Amniotic epithelial cell (primary cell): ENCODE measurements at places on chromosomes 5 and 9.
A peak's percentile ranks its signal among the peaks of the same experiment; 100 is the strongest.

DNA sequence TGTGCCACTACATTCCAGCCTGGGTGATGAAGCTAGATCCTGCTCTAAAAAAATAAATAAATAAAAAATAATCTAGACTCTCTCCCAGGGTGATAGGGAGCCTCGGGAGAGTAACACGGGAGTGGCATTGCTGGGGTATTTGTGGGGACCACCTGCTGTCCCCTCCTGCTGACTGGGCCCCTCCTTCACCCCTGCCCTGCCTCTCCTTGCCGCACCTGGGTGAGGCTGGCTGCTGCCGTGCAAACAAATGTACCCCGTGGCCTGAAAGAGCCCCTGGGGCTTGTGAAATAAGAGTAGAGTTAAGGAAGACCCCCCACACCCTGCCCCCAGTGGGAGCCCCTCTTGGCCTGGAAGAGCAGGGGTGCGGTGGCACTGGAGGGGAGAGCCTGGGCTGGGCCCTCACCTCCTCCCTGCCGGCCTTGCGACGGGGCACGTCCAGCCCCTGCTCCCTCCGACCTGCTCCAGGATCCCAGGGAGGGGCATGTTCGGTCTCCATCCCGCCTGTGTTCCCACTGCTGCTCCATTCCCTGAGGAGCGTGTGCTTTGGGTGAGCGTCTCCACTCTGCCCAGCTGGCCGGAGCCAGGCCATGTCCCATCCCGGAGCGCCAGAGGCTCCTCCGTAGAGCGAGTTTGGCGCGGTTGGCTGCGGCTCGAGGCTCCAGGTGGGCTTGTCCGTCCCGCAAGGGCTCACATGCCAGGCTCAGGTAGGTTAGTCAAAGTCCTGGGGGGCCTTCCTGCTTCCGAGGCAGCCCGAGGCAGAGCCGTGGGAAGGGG is 75.0 kb upstream of the RNU6ATAC start:
- DNase-seq, result no peak

GRCh38 chr5:56829137-56829908 is 14.0 kb downstream of the MAP3K1 start:
- no peak for DNase-seq

DNA sequence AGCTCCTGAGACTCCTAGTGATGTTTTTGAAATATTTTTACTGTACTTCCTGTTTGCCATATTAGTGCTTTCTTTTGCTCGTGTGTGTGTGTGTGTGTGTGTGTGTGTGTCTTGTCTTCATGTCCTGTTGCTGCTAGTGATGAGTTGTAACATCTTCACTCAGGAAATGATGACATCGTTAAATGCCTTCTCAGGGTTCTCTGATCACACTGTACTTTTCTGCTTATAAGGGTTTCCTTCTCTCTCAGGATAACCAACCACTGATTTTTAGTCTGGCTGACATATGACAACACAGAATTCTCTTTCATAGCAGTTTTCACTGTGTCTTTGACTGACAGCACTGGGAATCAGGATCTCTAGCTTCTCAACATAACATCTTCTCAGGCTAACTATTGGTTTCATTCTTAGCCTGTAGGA is 16.1 kb downstream of the SV2C start:
- no peak for DNase-seq

GRCh38 chr9:2242831-2243330 is 227.7 kb downstream of the SMARCA2 start:
- peak; percentile 89 for DNase-seq

GRCh38 chr5:35061211-35061770 is 13.5 kb upstream of the AGXT2 start:
- peak; percentile 68 for DNase-seq

- DNase-seq, result no peak
Observed at GRCh38 chr9:134321531-134321930, 4.7 kb upstream of the RXRA start.

GRCh38 chr5:108857905-108858304 is 110.2 kb downstream of the FER start:
- DNase-seq, result no peak

DNA sequence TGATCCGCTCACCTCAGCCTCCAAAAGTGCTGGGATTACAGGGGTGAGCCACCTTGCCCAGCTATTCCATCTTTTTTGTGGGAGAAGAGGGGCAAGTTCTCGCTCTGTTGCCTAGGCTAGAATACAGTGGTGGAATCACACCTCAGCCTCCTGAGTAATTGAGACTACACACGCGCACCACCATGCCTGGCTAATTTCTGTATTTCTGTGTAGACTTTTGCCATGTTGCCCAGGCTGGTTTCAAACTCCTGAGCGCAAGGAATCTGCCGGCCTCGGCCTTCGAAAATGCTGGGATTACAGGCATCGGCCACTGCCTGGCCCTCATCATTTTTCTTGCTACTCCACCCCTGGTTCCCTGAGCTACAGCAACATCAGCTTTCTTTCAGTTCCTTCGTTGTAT is 2.8 kb upstream of the NOL6 start:
- no peak for DNase-seq

DNA sequence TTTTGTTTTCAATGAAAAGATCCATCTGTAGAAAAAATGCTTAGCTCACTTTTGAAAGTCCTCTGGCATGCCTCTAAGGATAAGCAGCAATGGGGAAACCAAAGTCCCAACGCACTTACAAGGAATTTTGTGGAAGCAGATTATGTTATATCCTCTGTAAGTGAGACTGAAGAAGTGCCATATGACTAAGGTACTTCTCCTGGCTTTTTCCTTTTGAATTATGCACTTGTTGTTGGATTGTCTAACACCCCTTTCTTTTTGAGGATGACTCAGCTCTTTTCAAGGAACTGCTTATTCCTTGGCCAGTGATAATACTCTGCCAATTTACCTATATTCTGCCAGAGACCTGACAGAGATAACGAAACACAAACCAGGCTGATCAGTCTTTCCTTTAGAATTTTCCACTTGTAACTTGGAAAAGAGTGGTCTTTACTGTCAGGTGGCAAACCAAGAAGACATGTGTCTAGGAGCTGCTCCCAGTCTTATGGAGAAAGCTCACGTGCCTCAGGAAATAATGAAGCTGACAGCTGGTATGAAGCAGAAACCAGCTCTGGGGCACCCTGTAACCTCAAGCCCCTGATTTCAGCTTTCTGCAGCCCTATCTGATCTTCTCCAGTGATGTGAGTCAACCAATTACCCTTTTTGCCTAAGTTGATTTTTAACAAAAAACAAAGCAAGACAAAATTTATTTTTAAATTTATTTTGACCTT is 290.8 kb upstream of the FBXL7 start:
- peak; percentile 20 for DNase-seq

- peak; percentile 81 for DNase-seq
Observed at GRCh38 chr5:68149189-68149588, 66.4 kb upstream of the PIK3R1 start.

DNA sequence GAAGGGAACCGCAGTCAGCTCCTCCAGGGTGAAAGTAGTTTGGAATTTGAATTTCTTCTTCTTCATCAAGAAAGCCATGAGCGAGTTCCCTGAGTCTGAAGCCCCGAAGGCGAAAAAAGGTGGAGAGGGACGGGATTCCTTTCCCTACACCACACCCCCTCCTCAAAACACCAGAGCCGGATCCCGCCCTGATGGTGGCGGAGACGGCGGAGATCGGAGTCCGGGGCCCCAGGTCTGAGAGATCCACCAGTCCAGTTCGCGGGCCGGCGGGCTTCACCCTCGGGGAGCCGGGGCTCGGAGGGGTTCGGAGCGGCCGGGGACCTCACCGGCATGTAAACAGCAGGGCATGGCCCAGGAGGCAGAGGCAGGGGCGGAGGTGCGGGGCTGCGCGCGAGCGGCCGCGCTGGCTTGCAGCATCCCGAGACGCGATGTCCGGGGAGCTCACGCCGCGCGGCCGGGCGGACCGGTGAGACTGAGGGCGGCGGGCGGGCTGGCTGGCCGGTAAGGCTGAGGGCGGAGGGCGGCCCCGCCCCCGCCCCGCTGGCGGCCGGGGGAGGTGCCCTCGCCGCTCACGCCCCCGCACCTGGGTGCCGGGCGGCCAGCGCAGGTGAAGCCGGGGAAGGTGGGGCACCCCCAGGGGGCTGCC is 606 bp downstream of the EEIG1 start:
- DNase-seq, result no peak

DNA sequence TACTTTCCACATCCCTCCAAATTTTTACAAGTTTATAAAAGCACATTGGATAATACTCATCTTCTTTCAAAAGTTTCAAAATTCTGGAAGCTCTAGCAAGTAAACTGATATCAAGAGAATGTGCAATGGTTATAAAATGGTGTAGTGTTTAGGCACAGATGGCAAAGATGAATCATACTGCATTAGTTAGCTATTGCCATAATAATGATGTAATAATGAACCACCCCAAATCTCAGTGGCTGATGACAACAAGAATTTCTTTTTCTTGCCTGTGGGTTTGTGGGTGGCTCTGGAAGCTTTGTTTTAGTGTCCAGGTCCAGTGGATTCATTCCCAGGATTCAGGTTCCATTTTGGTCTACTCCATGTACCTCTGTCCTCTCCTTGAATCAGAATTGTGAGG is 319.0 kb downstream of the BRINP1 start:
- no peak for DNase-seq

- DNase-seq, result no peak
Observed at GRCh38 chr5:66915531-66915930, 281.1 kb downstream of the CD180 start.

- DNase-seq, result peak; percentile 91
Observed at GRCh38 chr9:125683486-125683885, 23.5 kb downstream of the MAPKAP1 start.

DNA sequence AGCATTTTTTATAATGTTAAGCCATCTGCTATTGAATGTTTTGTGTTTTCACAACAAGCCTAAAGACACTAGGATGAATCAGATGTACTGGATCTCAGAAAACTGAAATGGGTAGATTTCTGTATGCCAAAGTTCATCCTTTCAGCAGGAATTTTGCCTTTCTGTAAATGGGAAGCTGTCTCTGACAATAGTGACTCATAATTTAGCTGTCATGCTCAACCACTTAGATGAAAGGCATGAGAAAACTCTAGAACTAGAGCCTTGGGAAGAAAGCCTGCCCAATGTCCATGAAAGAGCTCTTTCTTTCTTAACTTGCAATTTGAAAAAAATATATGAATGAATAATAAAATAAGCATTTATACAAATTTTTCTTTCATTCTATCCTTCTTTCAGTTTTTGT is 616.0 kb upstream of the EDIL3 start:
- DNase-seq, result peak; percentile 58

- peak; percentile 97 for DNase-seq
Observed at GRCh38 chr9:128081056-128081455, 13.0 kb downstream of the SLC25A25 start.

DNA sequence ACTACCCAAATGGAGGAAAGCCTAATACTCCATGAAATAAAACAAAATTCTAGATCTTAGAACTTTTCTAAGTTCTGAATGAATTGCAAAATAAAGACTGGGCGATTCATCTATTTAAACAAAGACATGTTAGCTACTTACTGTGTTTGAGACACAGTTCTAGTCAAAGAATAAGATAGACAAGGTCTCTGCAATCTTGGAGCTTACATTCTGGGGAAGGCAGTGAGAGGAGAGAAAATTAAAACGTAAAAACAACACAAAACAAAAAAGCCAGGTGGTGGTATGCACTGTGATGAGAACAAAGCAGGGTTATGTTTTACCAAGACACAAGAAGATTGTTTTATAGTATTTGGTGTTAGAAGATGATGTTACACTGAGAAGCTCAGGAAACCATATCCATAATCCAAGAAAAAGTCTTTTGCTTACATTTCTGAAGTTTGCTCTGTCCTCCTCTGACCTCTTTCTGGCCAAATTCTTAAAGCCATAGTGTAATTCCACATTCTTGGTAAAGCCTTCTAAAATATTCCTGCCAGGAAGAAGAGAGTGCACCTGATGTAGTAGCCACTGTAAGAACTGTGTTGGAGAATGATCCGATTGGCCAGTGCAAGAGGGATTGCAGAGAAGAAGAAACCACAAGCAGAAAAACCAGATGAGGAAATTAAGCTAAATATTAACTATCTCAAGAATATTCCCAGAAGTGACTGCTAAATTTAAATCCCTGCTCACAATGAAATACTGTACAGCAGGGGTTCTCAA is 218.4 kb downstream of the PCSK1 start:
- peak; percentile 21 for DNase-seq

DNA sequence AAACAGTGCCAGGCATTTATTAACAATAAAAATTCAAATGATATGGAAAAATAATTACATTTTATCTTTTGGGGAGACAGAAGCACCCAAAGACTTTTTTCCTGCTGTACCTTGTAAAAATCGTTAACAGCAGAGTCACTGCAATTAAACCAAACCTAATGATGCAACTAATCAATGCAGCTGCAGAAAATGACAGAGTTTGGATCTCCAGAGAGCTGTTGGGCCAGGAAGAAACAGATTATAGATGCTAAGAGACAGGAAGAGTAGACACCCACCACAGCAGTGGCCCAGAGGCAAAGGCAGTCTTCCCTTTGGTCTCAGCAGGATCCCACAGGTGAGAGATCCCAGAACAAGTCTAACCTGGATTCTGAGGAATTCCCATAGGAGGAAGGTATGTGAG is 53.0 kb downstream of the SPOCK1 start:
- no peak for DNase-seq

DNA sequence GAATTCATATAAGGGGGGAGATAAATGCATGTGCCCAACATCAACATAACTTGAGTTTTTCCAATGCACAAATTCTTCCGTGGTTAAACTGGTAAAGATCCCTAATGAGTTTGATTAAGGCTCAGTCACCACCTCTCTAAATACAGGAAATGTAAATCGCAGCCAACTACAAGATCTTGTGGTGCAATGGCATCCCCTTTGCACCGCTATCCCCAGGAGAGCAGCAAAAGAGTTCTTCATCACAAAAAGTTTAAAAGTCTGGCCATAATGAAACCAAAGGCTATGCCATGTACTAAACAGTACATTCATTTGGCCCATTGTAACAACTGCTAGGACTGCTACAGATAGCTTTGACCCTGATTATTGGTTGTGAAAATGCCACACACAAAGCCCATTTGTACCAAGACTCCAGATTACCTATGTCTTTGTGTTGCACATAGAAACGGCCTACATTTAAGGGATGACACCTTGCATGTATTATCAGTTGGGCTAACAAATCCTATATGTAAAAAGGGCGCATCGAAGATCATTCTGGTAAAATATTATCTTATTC is 44.5 kb downstream of the ZNF608 start:
- DNase-seq, result no peak

DNA sequence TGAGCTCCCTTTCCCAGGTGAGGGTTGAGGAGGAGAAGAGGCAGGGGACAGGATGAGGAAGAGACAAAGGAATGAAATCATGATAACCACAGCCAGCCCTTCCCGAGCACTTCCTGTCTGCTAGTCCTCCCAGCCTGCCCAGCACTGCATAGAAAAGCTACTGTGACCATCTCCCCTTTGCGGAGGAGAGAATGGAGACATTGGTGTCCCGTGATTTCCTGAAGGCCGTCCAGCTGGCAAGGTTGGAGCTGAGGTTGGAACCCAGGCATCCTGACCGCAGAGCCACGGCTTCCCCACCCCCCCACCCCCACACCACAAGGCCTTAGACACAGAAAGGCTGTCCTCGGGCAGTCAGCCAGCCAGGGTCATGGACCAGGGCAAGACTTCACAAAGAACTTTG is 131.1 kb upstream of the ICE1 start:
- DNase-seq, result no peak

GRCh38 chr9:134211811-134212485 is 47.6 kb upstream of the RNU6ATAC start:
- DNase-seq, result no peak

- peak; percentile 43 for DNase-seq
Observed at GRCh38 chr5:32848681-32849080, 137.6 kb downstream of the NPR3 start.
